ENCODE measurements at places on chromosomes 5 and 9.

DNA sequence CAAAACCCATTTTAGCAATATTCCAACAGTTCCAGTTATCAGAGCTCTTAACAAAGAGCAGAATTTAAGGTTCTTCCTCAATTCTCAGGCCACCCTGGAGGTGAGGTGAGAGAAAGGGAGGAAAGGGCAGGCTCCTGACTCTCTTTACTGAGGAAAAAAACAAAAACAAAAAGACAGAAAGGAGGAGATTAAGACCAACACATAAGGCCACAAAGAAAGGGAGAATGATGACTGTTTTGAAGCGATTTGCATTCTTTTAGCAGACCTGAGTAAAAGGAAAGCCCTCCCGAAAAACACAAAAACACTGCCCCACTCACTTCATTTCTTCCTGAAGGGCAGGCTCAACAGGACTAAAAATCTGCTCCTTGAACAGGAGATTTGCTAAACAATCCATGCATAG, 300.5 kb downstream of the ARL15 start:
- no peak for DNase-seq

DNA sequence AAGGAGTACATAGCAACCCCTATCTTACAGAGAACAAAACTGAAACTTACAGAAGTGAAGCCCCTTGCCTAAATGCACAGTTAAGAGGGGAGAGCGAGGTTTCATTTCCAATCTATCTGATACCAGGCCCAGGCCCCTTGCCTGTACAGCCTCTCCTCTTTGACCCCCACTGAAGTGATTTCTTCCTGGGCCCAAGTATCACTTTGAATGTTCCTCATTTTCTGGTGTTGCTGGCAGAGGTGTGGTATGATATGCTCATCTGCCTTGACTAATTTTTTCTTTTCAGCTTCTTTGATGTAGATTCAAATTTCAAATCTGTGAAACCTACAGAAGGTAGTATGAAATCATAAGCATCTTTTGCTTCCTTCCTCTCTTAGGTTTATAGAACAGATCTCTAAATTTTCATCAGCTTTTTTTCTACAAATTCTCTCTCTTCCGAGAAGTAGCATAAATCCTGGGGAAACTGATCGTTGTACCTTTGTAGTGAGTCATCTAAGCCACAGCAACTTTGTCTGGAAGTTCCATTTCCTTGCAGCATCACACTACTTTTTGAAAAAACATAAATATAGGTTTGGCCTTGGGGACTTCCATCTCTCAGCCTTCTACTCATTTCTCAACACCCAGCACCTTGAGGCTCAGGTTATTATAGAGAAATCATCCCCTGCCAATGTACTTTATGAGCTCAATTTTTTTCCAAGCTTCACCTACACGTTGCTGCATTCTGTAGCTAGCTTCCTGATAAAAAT, 402.4 kb upstream of the PTGER4 start:
- DNase-seq: no peak

DNA sequence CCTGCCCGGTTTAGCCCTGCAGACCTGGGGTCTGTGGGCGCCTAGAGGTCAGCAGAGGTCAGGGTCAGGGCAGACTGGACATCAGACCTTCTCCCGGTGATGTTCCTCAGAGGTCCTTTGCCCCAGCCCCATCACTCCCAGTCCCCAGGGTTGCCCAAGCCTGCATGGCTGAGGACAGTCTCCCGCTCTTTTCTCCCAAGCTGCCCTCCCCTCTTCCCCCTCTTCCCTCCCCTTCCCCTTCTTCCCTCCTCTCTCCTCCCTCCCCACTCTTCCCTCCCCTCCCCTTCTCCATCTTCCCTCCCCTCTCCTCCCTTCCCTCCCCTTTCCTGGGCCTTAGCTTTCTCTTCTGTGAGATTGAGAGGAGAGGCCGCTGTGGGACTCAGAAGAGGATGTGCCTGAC, 10.4 kb downstream of the LHX3 start:
- DNase-seq: no peak

GRCh38 chr9:34246453-34246852, 67.6 kb downstream of the UBAP1 start:
- DNase-seq: no peak

GRCh38 chr9:135561391-135562234, at the start of gene PAEP:
Gene PAEP, plus strand, starts transcription at chr9:135561756.
- no peak for DNase-seq

DNA sequence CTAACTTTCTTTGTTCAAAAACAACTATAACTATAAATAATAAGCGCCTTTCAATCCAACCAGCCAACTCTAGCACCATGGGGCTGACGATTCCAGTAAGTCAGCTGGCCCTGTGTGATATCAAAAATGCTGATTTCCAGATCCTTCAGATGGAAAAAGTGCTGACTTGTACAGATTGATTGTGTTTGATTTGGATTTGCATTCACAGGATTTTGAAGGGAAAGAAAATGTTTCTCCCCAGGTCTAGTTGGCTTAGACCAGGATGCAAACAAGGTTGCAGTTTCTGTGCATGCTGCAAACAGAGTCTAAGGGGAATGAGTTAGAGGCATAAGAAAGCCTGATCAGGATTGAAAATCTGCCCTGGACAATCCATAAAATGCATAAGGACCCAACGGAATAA, 68.9 kb downstream of the SLC1A3 start:
- DNase-seq: no peak

GRCh38 chr9:5288591-5288990, 15.9 kb downstream of the RLN2 start:
- no peak for DNase-seq

GRCh38 chr5:38410304-38410990, 146.0 kb downstream of the LIFR start:
- DNase-seq: no peak

GRCh38 chr9:127773981-127774380, 4.5 kb downstream of the SH2D3C start:
- no peak for DNase-seq

Data from NCI-H187 (cell line).